ENCODE measurements at places on chromosomes 7 and 10.

DNA sequence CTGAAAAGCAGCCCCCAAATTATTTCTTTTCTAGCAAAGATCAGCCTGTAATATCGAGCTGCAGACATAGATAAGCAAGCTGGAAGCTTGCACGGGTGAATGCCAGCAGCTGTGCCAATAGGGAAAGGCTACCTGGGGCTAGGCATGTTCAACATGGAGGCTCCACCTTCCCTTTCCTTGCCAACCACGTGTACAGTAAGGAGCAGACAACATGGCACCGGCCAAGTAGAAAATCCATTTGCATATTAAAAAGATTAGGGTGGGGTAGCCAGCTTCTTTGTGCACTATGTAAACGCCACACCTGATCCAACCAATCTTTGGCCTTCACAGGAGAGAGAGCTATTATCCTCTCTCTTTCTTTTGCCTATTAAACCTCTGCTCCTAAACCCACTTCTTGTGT is 56.7 kb upstream of the SEPHS1 start:
- no peak for DNase-seq

GRCh38 chr10:62690703-62691102 is 113.8 kb upstream of the ADO start:
- no peak for DNase-seq

DNA sequence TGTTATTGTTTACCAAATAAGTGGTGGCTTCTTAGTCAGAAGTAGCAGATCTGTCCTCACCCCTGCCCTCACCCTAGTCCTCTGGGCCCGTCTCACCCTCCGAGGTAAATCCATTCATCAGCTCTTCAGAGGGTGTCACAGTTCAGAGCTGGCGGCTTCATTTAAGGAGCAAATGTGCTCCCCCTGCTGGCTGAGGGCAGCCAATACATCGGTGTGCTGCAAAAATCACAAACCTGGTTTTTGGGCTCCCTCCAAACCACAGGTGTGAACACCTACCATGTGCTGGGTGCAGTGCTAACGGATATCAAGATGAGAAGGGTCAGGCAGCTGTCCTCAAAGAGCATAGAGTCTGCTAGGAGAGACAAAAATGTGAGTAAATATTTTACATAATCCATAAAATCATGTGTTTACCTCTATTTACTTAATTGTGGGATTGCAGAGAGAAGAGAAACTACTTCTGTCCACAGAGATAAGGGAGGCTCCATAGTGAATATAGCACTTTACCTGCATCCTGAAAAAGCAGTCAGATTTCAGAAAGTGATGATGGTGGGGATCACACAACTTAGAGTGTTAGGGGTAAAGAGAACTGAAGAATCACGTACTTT is 15.5 kb upstream of the CRTAC1 start:
- DNase-seq = peak; percentile 47

DNA sequence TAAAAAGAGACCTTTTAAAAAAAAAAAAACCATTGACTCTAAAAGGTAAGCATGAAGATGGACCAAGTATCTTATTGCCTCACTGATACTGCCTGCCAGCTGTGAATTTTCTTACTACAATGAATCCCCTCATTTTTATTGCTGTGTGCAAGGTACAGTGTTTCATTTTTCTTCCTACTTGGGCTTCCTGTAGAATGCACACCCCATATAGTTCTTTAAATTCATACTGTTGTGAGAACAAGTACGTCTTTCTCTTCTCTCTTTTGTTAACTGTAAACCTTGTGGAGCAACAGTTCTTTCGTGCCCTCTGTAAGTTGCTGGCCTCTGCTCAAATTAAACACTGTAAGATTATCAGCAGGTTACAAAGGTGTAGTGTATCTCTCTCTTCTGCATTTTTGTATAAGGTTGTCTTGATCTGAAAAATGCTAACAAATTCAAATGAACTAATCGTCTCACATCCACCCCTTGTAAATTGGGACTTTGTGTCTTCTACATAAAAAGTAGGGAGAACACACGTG is 105.6 kb downstream of the VTI1A start:
- DNase-seq = no peak

GRCh38 chr7:149819141-149819960 is 18.8 kb upstream of the ZNF862 start:
- DNase-seq = no peak

- no peak for DNase-seq
Measured at GRCh38 chr7:124839687-124840086, 74.1 kb upstream of the GPR37 start.

DNA sequence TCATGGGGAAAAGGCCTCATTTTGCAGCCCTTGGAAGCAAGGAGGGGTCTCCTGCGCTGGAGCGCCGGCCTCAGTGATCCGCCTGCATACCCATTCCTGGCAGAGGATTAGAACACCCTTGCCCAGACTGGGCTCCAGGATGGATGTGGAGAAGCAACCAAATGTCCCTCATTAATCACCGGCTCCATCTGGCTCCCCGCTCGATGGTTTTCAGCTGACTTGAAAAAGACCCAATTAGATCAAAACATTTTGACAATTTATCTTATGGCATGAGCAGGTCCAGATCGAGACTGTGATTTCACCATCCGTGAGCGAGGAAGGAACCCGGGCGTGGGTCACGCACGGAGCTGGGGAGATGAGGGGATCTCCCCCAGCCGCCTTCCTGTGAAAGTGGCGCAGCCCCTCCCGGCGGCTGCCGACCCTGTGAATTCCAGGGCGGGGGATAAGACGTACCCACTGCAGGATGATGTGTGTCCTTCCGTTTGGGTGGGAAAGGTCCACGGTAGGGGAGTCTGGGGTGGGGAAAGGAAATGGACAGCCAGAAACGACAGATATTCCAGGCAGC is 141.6 kb downstream of the EMX2 start:
- DNase-seq = peak; percentile 26

GRCh38 chr7:134649226-134649775 is 2.6 kb downstream of the BPGM start:
- no peak for DNase-seq

DNA sequence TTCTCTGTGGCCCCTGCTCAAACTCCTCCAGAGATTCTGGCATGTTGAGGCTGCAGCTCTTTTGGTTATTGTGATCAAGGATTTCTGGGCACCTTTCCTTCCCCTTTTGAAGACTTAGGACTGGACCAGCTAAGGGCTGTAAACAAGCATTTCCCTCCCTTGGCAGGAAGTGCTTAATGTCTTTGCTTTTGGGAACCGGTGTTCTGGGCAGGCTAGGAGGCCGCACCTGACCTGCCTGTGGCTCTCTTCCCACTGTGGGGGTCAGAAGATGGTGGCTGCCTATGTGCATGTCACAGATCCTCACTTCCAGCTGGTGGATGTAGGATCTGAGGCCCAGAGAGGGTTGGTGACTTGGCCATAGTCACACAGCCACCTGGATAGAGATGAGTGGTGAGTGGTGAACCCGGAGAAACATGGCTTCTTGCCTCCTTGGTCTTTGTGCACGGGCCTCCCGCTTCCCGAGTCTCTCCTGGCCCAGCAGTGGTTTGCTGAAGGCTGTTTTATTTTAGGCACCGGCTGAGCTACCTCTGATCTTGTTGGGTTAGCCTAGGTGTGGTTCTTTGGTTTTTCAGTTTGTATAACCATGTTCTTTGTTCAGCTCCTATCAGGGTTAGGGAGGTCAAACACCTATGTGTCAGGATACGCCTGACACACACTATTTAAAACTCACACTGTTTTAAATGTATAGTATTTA is 82.0 kb downstream of the GRK5 start:
- DNase-seq = no peak

GRCh38 chr7:149692056-149692455 is 81.3 kb downstream of the ZNF467 start:
- no peak for DNase-seq

Data from spinal cord (tissue), 10 donors.